ENCODE measurements at places on chromosomes 13 and 19. TPM values are rescaled to one million over a fixed set of nuclear protein-coding genes. Genes with fewer than 3 reads are reported as not detected.
A peak's percentile ranks its signal among the peaks of the same experiment; 100 is the strongest.

DNA sequence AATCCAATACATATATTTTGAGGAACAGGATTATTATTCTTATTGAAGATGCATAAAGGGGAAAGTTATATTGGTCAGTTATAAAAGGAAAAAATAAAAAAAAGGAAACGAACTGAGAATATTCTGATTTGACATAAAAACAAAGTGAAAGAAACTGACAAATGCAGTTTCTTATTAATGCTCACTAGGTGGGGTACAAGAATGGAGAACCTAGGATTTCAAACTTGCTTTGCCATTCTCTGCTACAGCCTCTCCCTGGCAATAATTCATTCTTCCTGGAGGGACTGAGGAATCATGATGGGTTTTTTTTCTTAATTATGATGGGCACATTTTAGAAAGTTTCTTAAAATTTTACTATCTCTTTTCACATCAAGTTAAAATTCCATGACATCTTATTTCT, 154.9 kb downstream of the PCDH9 start:
- DNase-seq, result no peak

DNA sequence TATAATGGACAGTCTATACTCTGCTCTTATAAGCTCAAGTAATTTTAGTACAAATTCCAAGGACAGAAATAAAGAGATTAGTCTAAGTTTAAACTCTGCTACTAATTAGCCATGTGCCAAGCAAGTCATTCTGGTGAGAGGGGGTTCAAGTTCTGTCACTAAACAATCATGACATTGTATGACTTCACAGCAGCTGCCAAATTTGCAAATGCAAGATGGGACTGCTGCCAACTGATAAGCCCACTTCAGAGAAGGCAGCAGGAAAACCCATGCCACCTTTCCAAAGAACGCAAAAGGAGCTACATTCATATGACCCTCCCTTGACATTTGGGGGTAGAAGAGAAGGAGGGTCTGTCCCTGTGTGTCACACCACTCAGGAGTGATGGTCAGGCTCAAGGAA, 60.7 kb upstream of the RFXAP start:
- DNase-seq, result no peak

- DNase-seq, result no peak
These were observed 43.2 kb downstream of the SUGT1 start for GRCh38 chr13:52695856-52696255.

GRCh38 chr13:30898070-30898469, 8.0 kb upstream of the MEDAG start:
- DNase-seq, result no peak

Gene CLDN10
- total RNA-seq, result not detected

- peak; percentile 95 for DNase-seq
These were observed at the start of gene ZNF763 for GRCh38 chr19:11964858-11965645. TSS of gene ZNF763 (plus strand) at chr19:11965040. CDS start at chr19:11965209, 169 bp downstream.

- DNase-seq, result no peak
These were observed 37.6 kb downstream of the NFIX start for GRCh38 chr19:13032837-13033236.

Gene TMEM255B
- 10.5 TPM for total RNA-seq

Gene HIF3A
- total RNA-seq, result 53.0 TPM

Gene CEACAM3
- total RNA-seq, result 0.60 TPM

Gene OR4F17
- not detected for total RNA-seq

DNA sequence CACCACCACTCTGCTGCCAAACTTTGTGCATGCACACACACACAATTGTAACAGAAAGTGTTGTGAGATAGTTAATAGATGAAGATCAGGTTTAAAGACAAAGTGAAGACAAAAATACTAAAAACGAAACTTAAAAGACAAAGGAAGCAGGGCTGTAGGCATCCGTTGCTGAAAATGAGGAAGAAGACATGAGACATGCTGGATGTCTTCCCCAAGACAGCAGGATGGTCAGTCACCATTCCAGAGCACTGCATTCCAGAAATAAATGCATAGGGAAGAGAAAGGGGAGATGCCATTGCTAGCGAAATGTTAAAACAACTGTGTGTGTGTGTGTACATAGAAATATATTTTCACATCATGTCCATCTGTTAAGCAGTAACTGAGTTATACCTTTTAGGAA, 520.1 kb downstream of the SUCLA2 start:
- DNase-seq, result no peak

GRCh38 chr19:36256853-36257519, 42.1 kb downstream of the ZNF146 start:
- DNase-seq, result no peak

Gene LILRA5
- 3.7 TPM for total RNA-seq

- no peak for DNase-seq
These were observed 13.1 kb downstream of the LRCH1 start for GRCh38 chr13:46565808-46566750.

GRCh38 chr13:100818711-100819110, 144.1 kb upstream of the TMTC4 start:
- DNase-seq, result no peak

Gene SIGLECL1
- not detected for total RNA-seq

Gene KIRREL2
- total RNA-seq, result 0.06 TPM

Gene VSIG10L
- 1.5 TPM for total RNA-seq

- DNase-seq, result no peak
These were observed 68.8 kb downstream of the DNAJC3 start for GRCh38 chr13:95745752-95746151.

GRCh38 chr13:110412132-110412914, 105.2 kb downstream of the COL4A2 start:
- DNase-seq, result peak; percentile 89

Gene OR10H1
- not detected for total RNA-seq

- DNase-seq, result no peak
These were observed 48.4 kb downstream of the WASF3 start for GRCh38 chr13:26605845-26606244.

DNA sequence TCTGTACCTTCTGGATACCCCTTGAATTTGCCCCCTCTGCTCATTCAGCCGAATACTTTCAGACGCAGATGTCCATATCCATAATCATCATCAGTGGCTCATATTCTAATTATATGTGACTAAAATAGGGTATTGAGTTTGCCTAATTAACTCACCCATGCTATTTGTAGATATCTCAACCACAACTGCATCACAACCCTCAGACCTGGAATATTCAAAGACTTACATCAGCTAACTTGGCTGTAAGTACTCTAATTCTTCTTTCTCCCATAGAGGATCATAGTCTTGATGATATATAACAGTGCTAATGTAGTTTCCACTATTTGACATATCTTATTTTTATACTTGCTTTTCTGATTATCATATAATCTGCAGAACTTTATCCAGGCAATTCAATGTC, 35.8 kb downstream of the RXFP2 start:
- no peak for DNase-seq

DNA sequence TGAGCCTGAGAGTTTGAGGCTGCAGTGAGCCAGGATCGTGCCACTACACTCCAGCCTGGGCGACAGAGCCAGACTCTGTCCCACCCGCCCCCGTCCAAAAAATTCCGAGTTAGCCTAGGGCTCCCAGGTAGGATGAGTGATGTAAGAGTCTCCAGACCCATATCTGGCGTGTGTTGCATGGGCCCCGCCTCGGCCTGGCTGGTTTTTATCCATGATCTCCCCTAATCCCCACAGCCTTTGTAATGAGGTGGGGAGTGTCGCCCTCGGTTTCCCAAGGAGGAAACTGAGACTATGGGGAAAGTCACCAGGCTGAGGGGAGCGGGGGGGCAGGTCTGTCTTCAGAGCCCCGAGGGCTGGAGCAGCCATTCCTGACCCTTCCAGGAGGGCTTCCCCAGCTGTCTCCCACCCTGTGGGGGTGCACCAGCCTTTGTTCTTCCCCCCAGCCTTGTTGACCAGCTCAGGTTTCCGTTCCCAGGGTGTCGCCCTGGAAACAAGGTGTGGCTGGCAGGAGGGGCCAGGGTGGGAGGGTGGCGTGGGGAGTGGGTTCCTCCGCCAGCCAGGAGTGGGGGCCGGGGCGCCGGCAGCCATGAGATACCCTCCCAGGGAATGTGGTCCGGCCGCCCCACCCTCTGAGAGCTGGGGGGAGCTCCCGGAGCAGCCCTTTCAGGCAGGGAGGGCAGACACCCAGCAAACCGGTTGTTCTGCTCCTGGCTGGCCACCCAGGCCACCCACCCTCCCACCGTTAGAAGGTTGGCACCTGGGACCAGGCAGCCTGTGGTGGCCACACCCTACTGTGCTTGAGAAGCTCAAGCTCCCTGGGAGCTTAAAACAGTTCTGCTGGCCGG, 11.5 kb downstream of the MYH14 start:
- DNase-seq, result no peak

DNA sequence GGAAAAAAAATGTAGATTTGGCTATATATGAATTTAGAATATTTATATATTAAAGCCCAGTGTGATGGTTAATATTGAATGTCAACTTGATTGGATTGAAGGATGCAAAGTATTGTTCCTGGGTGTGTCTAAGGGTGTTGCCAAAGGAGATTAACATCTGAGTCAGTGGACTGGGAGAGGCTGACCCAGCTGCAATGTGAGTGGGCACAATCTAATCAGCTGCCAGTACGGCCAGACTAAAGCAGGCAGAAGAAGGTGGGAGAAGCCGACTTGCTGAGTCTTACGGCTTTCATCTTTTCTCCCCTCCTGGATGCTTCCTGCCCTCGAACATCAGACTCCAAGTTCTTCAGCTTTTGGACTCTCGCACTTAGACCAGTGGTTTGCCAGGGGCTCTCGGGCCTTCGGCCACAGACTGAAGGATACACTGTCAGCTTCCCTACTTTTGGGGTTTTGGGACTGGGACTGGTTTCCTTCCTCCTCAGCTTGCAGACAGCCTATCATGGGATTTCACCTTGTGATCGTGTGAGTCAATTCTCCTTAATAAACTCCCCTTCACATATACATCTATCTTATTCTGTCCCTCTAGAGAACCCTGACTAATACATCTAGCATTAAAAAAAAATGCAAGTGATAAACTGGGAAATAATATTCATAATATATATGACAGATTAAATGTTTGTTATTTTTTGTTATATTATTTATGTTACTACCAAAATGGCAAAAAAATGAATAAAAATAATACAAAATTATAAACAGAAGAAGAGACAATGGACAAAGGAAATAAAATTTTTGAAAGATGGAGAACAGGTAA, 122.4 kb downstream of the DLEU7 start:
- DNase-seq, result no peak

DNA sequence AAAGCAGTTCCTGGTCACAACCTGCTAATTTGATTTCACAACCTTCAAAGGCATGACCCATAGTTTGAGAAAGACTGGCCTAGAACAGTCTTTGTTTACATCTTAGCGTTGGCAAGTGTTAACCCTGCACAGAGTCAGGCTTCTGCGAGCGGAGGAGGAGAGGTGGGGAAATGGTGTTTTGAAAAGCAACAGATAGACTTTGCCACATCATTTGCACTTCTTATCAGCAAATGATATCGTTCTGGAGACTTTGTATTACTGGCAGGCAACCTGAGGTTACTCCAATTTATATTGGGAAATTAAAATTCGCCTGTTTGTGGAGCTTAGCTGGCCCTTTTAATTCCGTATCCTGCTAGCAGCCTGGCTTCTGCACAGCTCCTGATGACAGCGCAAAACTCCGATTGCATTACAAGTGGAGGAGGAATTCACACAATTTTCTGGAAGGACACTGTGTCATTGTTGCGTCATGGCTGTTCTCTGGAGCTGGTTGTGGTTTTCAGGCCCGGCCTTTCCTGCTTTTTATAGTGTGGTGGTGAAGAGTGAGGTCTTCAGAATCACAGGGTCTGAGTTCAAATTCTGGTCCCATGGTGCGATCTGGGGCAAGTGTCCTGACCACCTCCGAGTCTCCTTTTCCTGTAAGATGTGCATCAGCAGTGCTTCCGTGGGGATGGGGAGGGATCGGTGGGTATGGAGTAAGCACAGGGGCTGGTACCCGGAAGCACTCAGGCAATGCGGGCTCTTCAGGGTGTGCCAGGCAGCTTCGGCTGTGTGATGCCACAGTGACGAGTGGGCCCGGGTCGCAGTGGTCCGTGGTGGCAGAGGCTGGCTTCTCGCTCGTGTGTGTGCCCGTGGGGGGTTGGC, 49.1 kb upstream of the EHD2 start:
- peak; percentile 86 for DNase-seq
